CD8-positive, alpha-beta T cell (primary cell): ENCODE measurements at places on chromosomes 13 and 19.

GRCh38 chr19:15905026-15905425 is 7.2 kb upstream of the CYP4F2 start:
- DNase-seq, result no peak

DNA sequence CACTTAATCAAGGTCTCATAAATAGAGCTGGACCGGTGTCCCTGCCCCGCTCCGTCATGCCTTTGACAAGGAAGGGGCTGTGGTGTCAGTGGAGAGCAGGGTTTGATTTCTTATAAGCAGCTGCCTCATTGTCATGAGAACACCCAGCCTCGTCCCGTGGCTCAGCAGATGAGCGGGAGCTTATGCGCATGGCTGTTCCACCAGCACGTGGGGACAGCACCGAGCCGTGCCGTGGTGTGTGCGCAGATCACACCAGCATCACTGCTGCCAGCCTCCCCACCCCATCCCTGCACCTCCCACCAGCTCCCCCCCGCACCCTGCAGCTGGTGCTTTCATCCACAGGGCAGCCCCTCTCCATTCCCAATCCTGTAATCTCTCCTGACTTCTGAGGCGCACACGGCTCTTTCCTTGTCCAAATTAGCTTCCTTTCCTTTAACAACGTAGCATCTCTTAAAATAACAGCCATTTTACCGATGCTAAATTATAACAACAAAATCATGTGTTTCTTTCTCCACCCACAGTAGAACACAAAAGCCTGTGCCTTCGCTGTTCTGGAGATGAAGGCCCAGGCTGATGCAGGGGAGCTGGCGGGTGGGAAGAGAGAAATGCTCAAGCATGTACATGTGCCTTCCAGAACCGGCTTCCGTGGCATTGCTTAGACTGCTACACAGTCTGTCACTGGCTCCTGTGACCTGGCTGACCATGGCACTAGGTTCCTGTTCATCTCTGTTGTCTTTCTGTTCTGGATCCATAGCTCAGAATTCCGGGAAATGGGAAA is 96.8 kb downstream of the RAB20 start:
- no peak for DNase-seq

GRCh38 chr19:13034636-13035035 is 39.4 kb downstream of the NFIX start:
- no peak for DNase-seq

DNA sequence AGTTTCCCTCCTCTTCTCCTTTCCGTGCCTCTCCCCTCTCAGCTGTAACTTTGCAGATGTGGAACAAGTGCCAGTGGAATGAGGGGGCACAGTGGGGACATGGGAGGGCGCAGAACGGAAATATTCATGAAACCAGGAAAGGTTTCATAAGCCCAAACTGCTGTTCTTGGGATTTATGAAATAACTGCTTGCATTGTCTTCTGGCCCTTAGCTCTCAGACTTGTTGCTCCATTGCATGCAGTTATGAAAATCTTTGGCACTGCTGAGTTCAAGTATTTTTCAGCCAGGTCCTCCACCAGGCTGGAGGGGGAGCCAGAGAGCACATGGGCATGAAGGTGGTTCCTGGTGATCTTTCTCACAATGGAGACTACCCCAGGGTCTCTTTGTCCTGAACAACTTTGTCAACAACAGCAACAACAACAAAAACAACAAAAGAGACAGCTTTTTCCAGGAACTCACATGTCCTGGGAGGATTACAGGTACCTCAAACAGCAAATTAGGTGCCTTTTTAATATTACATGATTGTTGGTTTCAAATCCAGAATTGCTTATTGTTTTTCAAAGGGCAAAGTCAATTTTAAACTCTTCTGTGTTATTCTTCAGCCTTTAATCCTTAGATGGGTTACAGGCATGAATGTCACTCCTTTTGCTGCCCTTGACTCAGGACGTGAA is 1.5 kb downstream of the RGCC start:
- DNase-seq, result peak; percentile 86

DNA sequence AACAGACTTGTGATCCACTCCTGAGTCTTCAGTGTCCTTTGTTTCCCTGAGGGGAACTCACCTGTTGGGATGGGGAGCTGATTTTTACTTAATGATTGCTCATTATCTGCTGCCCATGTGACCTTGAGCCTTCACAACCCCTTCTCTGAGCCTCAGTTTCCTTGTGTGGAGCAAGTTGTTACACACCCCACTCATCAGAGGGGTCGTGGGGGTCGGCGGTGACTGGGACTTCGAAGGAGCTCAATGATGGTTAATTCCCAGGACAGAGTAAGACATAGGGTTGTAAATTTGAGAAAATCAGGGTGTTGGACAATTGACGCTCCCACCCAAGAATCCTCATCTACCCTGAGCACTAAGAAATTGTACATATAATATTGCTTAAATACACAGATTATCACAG is 13.5 kb downstream of the LILRA5 start:
- no peak for DNase-seq

DNA sequence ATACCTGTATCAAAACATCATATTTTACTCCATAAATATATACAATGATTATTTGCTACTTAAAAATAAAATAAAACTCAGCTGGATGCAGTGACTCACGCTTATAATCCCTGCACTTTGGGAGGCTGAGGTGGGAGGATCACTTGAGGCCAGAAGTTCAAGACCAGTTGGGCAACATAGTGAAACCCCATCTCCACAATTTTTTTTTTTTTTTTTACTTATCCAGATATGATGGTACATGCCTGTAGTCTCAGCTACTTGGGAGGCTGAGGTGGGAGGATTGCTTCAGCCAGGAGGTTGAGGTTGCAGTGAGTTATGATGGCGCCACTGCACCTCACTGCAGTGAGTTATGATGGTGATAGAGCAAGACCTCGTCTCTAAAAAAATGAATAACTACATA is 22.4 kb downstream of the POU2F2 start:
- no peak for DNase-seq

- DNase-seq, result no peak
These were observed 36.1 kb downstream of the GADD45B start for GRCh38 chr19:2511991-2512390.

GRCh38 chr19:40190891-40191835 is at the start of gene MAP3K10:
Gene MAP3K10 (plus strand): TSS chr19:40191426. CDS start chr19:40192032, 606 bp downstream.
- DNase-seq, result peak; percentile 41

GRCh38 chr13:23504180-23504579 is 66.0 kb upstream of the TNFRSF19 start:
- no peak for DNase-seq

- DNase-seq, result peak; percentile 60
These were observed 1.4 kb downstream of the GRIN3B start for GRCh38 chr19:1001538-1002166.

- DNase-seq, result no peak
These were observed at the start of gene NLRP12 for GRCh38 chr19:53824134-53824611. Gene NLRP12 (minus strand): TSS chr19:53824314. CDS start chr19:53824174, 140 bp downstream.

DNA sequence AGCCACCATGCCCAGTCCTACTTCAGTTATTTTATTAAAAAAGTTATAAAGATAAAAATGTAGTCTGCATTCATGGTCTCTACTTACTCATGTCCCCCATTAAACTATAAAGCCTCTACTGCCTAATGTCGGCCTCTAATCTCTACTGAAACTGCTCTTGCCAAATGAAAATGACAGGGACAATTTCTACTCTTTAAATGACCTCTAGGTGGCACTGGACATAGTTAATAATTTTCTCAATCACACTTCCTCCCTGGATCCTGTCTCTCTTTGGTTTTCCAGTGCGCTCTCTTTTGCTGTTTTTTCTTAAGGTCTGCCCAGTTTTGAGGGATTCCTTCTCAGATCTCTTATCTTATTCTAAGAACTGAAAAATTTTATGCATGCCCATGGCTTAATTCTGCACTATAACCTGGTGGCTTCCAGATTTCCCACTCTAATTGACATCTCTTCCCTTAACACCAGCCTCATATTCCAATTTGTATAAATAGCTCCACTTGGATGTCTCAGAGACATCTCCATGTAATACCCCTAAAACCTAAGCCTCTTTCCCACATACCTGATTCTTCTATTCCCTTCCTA is 54.3 kb downstream of the MTMR6 start:
- no peak for DNase-seq

- DNase-seq, result no peak
These were observed 739 bp upstream of the ILF3 start for GRCh38 chr19:10653482-10653731.

DNA sequence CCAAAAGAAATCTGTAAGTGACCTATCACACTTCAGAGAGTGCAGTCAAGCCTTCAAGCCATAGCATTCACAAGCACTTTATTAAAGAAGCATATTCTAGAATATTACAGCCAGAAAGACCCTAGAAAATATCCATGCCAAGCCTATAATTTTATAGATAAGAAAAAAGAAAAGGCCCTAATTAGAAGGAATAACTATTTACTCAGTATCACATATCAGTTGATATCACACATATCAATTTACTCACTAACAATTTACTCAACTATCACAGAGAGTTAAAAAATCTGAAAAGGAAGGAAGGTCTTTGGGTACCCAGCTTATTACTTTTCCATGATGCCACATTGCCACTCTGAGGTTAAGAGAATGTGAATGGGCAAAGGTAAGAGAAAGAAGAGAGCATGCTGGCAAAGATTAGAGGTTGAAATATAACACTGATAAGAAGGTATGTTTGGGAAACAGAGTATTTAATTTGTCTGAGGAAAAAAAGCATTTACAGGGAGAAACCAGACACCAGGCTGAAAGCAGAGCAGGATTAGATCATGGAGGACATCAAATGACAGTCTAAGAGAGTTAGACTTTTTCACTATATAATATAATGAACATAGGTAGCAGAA is 186.2 kb downstream of the VWA8 start:
- DNase-seq, result no peak

- DNase-seq, result no peak
These were observed 622.1 kb upstream of the ARGLU1 start for GRCh38 chr13:107190065-107190464.

DNA sequence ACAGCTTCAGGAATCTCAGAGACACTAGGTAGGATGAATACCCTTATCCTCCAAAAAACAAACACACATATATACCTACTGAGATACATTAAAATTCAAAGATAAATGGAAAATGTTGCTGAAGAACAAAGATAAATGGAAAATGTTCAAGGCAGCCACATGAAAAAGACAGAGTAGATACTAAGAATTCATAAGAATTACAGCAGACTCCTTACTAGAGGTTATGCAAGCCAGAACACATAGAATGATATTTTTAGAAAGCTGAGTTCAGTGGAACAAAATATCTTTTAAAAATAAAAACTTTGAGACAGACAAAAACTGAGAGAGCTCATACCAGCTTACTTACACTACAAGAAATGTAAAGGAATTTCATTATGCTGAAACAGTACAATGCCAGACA is 35.6 kb downstream of the UCHL3 start:
- no peak for DNase-seq

DNA sequence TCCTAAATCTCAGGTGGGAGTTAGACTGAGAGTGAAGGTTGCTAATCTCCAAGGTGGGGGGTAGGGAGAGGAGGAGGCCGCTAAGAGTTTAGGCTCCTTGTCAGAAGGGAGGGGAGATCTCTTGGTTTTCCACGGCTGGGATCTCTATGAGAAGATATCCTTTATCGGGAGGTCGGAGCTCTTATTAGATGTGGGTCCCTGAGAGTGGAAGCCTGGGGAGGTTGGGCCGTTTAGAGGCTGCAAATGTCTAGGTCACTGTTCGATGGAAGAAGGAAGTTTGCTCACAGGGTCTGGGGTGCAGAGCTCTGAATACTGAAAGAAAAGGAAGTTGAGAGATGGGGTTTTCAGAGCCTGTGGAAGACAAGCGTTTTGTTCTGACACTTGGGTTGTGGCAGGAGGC is 3.8 kb downstream of the MYADM start:
- no peak for DNase-seq

DNA sequence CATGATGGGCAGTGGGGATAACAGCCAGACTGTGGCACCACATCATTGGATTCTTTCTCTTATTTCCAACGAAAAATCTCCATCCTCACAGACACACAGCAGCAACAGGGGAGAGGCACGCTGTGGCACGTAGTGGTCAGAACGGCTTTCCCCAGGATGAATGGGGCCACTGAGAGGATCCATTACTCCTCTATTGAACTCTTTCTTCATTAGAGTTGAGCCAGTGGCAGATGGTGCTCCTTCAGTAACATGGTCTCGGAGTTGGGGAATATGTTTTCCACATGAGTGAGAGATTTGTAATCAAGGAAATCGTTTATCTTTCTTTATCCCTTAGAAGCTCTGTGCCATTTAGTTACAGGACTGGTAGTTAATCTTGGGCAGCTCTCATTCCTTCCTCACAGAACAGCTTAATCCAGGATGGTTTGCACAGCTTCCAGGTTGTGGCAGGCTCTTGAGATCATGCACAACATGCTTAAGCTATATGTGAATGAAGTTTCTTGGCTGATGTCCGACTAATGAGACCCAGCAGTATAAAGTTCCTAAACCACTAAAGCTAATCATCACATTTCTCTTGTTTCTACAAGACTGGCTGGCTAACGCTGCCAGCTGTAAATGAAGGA is 180.5 kb upstream of the SLC10A2 start:
- DNase-seq, result no peak

DNA sequence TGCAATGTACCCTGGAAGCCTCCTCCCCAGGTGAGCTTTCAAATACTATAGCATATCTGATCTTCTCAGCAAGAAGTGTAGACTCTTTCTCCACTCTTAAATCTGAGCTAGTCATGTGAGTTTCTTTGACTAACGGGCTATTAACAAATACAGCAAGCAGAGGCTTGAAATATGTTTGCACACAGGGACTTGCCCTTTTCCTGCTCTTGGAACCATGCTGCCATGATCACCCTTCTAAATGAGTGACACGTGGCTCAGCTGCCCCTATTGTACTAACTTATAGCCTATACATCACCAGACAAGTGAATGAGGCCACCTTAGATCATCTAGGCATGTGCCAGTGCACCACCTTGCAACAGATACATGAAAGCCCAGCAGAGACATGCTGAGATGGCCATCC is 13.3 kb upstream of the SUCLA2 start:
- no peak for DNase-seq

GRCh38 chr19:33349319-33350289 is 23.9 kb upstream of the CEBPG start:
- DNase-seq, result no peak

DNA sequence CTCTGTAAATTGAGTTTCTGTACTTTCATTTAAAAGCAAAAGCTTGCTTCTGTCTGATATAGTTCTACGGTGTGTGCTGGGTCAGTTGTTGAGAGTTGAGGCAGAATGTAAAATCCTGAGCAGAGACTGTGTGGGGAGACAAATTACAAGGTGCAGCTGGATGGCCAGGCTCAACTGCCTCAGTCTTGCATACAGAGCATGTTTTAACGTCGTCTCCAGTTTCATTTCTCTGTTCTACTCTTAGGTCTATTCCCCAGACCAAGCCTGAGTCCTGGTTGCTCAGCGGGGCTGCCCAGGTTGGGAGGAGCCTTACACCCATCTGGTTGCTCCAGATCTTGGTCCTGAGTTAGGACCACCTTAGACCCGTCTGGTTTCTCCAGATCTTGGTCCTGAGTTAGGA is 54.4 kb upstream of the MEDAG start:
- no peak for DNase-seq
